Stimulated activated CD4-positive, alpha-beta T cell treated with anti-CD3 and anti-CD28 coated beads, Interleukin-1b, Interleukin-23, amount 100 ng/mL, for 48 hours (primary cell): ENCODE measurements at places on chromosomes 2 and 18.

- no peak for DNase-seq
Measured at GRCh38 chr18:79512461-79513380, 117.0 kb downstream of the NFATC1 start.

DNA sequence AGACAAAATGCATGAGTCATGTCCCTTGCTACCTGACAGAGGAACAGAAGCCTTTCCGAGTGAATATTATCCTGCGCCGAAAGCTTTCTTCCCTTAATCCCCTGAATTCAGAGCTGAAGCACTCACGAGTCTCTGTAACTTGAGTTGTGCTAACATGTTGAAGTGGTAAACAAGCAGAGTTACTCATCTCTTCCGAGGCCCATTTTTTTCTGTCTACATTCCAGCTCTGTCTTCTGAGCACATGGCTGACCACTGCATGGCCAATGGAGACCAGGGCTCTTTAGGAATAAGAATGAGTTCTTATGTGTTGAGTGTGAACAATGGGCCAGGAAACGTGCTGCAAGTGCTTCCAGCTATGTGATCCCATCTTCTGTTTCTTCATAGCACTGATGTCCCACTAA, 73.1 kb upstream of the PID1 start:
- no peak for DNase-seq

GRCh38 chr18:79548621-79548985, 131.0 kb upstream of the CTDP1 start:
- DNase-seq = no peak

DNA sequence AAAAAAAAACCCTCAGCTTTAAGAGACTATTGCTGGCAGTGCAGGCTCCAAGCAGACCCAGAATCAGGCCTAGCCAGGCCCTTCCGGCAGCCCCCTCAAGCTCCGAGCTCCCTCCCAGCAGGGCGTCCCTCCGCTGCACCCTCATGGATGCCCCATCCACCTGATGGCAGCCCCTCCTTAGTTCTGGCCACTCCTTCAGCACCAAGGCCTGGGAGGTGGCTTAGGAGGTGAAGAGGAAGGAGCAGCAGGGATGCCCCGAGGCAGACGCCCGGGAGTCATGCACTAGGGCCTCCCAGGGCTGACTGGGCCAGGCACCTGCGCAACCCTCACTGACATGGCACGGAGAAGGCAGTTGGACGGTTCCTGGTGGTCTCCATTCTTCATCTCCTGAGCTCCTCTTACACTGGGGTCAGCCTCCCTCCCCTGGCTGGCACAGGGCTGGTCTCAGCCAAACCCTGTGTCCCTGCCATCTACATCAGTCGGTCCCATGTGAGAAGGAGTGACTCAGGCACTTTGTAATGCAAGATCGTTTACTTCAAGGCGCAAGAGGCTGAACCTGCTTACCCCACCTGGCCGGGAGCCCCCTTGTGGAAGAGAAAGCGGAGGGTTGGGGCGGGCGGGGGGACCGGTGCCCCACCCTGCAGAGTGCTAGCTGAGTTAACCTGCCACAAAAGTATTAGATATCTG, 53.5 kb upstream of the ID2 start:
- no peak for DNase-seq

DNA sequence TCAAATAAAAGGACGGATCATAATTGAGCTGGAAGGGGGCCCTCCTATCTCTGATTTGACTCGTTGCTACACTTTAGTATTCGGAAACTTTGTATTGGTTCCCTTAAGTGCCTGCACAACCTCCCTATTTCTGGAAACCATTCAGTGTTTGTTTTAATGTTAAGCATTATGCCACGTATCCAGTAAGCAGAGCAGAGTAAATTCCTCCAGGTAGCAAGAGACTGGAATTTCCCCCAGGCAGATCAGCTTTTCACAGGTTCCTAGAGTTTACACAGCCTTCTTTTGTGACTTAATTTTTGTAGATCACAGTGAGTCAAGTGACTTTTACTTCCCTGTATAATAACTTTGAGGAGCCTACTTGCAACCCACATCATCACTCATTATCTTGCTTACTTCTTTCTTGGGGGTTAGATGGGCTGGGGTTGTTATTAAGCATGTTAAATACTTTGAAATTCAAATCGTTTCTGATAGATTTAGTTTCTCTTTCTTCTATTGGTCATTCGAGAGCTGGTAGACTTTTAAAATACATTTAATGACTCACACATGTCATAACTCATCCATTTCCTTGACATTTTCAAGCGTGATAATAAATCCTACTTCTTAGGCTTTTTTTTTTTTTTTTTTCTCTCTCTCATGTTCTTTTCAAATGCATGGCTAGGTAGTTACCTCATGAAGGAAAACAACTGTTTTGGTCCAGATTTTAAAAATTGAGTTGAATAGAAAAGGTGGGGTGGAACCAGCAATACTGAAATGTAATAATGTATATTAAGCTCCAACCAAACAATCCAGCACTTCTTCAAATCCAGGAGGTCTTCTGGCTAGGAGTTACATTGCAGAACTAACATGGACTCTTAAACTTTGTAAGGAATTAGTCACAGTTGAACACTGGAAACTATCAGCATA, 219.3 kb downstream of the NEDD4L start:
- DNase-seq = no peak

DNA sequence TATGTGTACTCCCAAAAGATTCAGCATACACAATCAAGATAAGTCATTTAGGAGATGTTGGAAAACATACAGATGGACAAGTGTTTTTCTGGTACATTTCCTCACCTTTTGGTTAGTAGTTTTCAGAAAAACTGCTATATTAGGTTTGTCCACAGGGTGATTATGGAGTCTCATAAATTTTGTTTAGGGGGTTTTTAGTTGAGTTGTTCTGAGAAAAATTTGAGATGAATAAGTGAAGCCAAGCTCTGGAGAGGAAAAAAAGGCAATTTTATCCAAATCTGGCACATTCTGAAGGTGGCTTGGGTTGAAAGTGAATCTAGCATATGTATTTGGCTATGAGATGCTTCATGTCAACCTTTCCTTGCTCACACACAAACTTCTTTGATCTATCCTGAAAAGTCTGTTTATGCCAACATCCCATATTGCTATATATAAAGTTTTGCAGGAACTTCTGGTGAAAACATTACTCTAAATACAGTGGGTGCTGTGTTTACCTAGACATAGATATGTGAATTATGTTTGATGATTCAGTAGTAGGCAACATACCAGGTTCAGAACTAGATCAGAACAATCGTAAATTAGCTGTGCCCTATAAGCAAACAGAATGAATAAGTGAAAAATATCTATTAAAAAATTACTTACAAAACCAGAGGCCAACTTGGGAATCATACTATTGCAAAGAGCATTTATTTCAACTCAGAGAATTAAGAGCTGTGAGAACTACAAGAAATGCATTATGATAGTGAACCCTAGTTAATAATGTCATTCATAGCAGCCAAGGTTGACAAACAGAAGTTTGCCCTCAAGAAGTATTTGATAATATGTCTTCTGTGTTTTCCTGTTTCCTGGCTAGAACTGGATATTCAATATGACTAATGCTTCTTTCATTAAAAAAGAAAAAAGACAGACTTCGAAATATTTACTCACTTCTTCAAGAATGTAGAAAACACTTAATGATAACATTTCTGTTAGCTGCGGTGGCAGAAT, 552.0 kb downstream of the IRS1 start:
- no peak for DNase-seq

DNA sequence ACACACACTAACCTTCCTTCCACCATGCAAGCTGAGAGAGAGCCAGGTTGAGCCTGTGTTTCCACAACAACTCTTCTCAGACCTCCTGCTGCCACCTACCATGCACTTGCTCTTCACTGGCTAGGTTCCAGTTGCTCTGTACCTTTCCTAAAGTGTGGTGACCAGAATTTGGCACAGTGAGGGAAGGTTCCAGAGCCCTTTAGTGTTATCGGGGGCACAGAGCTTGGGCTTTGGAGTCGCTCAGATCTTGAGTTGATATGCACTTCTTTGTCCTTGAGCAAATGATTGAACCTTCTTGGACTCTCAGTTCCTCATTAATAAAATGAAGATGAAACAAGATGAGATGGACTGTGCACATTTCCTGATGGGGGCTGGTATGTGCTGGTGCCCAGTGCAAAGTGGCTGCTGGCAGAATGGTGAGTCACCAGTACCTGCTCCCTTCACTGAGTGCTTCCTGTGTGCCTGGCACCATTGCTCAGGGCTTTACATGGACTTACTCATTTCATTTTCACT, 47.1 kb downstream of the NEDD4L start:
- DNase-seq = no peak

GRCh38 chr2:162073888-162074631, at the start of gene DPP4:
TSS of gene DPP4 (minus strand) at chr2:162074215. CDS start at chr2:162073981, 234 bp downstream.
- peak; percentile 56 for DNase-seq
